ENCODE measurements at places on chromosomes 7 and 10.

- no peak for DNase-seq
These were observed 23.7 kb downstream of the ZNF503 start for GRCh38 chr10:75377869-75378268.

- no peak for DNase-seq
These were observed 538.5 kb downstream of the HTR7 start for GRCh38 chr10:90319188-90319914.

GRCh38 chr10:50464004-50464409 is 159.7 kb downstream of the SGMS1 start:
- DNase-seq = no peak

DNA sequence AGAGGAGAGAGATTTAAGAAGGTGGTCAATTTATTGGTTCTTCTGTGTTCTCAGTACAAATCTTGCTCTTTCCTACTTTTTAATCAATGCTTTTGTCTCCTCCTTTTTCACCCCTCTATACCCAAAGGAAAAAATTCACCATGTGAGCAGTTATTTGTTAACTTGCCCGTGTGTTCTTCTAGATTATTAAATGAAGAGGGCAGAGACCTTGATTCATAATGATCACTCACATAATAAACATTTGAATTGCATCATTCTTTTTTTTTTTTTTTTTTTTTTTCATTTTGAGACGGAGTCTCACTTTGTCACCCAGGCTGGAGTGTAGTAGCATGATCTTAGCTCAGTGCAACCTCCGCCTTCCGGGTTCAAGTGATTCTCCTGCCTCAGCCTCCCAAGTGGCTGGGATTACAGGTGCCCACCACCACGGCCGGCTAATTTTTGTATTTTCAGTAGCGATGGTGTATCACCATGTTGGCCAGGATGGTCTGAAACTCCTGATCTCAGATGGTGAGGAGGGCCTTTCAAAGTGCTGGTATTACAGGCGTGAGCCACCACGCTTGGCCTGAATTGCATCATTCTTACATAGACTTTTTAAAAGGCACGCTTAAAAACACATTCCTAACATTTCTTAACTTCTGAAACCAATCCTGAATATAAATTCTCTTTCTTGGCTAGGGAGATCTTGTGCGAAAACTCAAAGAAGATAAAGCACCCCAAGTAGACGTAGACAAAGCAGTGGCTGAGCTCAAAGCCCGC is 3.6 kb downstream of the GARS1 start:
- DNase-seq = no peak

GRCh38 chr10:48459270-48460150 is 145.4 kb downstream of the ARHGAP22 start:
- no peak for DNase-seq

- no peak for DNase-seq
These were observed 58.2 kb downstream of the CFTR start for GRCh38 chr7:117538053-117538452.

DNA sequence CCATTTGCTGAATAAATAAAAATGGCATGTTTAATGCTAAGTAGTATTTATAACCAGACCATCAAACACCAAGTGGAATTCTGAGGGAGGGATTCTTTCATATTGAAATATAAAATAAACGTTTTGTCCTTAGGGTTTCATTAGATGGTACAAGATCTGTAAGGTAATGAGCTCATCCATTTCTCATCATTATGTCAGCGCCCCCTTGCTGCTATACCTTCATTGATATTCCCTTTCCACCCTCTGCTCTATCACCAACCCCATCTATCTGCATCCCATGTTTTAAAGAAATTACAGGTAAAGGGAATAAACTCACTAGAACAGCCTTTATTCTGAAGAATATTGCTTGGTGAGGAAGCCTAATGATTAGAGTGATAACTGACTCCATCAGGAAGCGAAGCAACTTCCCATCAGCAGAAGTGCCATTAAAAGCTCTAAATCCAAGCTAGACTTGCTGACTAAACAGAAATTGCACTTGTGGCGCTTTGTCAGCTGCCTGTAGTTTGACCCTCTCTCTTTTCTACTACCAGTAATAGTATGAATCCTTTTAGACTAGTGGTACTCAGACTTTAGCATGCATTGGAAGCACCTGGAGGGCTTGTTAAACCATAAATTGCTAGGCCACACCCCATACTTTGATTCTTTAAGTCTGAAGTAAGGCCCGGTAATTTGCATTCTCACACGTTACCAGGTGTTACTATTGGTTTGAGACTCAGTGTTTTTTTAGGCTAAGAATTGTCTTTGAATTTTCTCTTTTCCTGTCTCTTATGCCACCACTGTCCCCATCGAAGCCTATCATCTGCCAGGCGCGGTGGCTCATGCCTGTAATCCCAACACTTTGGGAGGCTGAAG is 27.5 kb downstream of the ADD3 start:
- DNase-seq = no peak

- no peak for DNase-seq
These were observed 74.8 kb downstream of the THSD7A start for GRCh38 chr7:11757153-11757552.

GRCh38 chr7:21690705-21691104 is 147.9 kb downstream of the DNAH11 start:
- DNase-seq = no peak

DNA sequence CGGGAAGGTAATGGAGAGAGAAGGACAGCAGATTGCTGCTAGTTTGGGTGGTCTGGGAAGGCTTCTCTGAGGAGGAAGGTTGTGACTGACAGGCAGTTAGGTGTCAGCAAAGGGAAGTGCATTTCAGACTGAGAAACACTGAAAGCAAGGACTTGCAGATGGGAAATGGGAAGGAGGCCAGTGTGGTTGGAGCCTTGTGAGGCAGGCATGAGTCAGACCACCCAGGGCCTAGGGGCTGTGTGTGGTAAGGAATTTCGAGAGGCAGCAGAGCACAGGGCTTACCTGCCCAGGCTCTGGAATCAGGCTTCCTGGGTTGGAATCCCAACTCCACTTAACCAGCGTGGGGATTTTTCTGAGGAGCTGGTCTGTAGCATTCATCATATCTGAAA is 53.5 kb downstream of the NRF1 start:
- no peak for DNase-seq

- no peak for DNase-seq
These were observed 9.3 kb upstream of the ZNF438 start for GRCh38 chr10:31041011-31041410.

DNA sequence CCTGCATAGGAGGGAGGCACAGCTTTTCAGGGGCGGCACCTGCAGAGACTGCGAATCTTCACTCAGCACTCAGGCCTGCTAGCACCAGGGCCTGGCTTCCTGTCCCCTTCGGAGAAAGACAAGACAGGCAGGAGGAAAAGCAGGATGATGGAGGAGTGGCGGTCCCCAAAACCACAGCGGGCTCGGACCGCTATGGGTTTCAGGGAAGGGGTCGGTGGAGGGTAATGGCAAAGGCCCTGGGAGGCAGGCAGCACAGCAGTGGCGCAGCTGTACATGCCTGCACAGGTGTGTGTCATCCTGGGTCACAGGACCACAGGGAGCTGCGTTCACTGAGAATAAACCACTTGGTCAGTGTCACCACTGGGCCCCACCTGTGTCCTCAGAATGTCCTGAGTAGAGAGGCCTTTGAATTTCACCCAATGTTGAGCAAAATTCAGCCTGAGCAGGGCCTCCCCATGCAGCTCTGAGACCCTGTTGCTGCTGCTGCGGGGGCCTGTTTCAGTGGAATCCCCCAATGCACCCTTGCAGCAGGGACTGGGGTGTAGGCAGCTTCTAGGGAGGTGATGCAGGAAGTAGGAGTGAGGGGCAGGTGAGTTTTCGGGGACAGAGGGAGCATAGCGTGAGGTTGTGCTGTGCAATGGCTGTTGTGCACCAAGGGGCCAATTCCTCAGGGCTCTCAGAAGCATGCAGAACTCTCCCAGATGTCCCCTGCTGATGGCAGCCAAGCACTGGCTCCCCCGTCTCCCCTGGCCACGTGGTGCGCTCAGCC is 90.6 kb upstream of the PPP2R2D start:
- DNase-seq = no peak

DNA sequence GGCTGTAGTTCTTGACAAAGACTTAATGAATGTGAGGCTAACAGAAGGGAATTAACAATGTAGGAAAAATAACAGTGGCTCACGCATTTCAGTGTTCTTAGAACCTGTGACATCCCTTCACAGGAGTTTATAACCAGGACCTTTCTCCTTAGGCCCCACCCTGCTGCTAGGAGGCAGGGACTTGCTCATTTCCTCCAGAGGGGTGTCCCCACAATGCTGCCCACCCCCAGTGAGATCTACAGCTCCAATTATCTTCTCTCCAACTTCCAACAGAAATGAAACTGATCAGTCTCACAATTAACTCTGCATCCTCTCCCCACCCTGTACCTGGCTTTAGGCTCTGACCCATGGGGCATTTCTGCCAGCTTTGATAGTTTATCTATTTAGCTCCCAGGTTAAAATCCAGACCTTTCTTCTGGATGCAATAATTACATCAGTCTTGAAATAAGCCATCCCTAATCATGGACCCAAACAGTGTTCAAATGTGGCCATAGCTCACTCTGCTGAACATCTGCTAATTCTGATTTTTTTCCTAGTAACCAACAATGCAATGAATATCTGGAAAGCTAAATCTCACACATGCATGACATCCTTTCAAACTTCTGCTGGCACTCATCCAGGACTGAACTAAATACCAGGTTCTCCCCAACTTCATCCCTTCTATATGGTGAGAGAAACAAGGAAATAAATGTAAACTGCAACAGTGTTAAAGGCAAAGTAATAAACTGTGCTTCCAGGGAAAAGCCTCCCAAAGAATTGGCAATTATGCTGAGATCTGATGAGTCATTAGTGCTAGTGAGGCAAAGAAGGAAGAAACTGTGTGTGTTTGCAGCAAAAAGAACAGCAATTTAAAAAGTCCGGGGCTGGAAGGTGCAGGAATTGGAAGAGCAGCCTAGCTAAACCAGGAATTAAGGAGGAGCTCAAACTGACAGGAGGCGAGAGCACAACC is 64.6 kb downstream of the HERPUD2 start:
- no peak for DNase-seq

GRCh38 chr10:114479307-114479706 is 75.0 kb upstream of the AFAP1L2 start:
- DNase-seq = no peak

- no peak for DNase-seq
These were observed 177.0 kb downstream of the SND1 start for GRCh38 chr7:127828843-127829500.

DNA sequence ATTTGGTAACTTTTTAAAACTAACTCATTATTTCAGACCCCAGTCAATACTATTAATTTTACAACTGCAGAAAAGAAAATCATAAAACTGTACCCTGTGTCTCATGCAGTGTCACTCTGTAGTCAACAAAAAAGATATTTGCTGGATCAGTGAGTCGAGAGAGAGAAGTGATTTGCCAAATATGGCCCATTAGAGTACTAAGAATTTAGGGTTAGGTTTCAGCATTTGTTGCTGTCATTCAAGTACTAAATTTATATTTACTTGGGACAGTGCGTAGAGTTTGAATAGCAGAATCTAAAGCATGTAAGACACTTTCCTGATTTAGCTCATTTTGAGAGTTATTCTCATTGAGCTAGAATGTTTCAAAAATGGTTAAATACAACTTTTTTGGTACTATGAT is 38.9 kb downstream of the CACNA2D1 start:
- no peak for DNase-seq

DNA sequence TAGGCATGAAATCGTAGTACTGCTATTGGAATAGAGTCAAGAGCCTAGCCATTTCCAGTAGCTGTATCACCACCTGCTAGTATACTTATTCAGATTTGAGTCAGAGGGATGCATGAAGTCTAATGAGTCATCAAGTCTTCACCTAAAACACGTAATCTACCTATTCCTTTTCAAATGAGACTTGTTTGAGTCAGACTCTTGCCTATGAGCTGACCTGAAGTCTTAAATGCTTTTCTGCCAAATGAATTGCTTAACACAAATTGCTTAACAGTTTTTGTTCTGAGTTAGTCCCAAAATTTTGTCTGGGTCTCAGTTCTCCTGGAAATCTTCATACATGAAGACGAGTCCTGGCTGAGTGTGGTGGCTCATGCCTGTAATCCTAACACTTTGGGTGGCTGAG is 165.2 kb downstream of the GNAT3 start:
- no peak for DNase-seq

DNA sequence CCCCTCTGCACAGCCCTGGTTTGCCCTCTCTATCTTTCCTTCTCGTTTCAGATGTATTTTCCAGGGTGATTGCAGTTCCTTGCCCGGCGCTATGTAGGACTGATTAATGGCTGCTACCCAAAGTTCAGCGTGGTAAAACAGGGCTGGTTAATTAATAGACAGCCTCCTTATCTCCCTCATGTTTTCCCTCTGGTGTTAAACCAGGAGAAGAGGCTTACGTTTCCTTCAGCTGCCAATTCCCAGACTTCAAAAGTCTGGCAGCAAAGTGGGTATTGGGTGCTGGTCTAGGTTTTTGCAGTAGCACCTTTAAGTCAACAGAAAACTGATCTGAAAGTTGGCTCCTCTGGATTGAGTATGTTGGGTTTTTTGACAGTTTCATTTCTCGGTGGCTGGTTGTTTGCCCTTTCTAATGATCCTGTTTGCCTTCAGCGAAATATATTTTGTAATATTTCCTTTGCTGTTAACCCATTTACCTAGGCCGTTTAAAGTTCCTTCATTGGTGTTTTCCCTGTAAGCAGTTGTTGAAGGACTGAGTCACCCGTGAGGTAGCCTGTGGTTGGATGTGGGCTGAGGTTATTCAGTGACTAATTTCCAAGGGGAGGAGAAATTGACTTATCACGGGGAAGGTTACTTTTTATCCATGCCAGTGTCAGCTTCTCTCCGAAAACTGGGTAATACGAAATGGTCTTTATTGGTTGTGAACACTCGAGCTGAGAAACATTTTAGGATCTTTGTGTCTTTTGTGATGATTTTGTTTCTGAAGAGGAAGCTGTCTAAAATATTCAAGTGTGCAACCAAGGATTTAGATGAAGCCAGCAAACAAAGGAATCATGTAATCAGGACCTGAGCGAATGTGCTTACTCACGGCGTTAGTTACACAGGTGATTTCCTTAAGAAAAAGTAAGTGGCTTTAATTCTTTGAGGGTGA is 257.2 kb downstream of the KIAA1217 start:
- peak; percentile 38 for DNase-seq

DNA sequence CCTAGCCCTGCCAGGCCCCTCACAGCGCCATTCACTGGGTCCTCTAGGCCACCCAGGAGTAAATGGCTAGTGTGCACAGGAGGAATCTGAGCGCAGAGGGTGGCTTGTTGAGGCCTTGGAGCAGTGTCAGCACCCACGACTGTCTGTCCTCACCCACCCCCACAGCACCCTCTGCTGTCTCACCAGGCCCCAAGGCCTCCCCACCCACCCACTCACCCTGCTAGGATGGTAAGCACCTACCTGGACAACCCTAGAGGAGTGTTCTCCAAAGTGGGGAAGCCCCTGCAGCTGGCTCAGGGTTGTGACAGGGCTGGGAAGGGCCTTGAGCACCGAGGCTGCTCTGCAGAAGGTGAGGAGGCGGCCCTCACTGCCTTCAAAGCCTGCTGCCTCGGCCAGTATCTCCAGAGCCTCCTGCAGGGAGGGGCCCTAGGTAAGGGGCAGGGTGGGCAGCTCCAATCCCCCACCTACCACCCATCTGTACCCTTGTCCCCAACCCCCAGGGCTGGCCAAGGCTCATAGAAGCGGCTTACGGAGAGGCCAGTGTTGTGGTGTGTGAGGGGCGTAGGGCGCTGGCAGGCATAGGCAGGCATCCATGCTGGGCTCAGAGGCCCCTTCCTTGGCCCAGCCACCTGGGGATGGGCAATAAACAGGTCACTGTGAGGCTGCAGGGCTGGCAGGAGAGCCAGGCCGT is 2.9 kb downstream of the POLM start:
- DNase-seq = no peak

Data from stimulated activated CD8-positive, alpha-beta memory T cell treated with anti-CD3 and anti-CD28 coated beads, Interleukin-2, amount 100 ng/mL, for 48 hours (primary cell).